ENCODE measurements at places on chromosomes 5 and 9. TPM values are rescaled to one million over a fixed set of nuclear protein-coding genes. Genes with fewer than 3 reads are reported as not detected.

- H3K4me1 ChIP-seq, result no peaks in the 10 kb centered on the region
- no peak overlapping the region for H3K27ac ChIP-seq
- no peaks in the 10 kb centered on the region for H3K27me3 ChIP-seq
- no peak overlapping the region for H3K4me3 ChIP-seq
- no peak for DNase-seq
Measured at GRCh38 chr5:123856766-123857165, 344.8 kb downstream of the CSNK1G3 start.

- no peak for DNase-seq
- H3K27ac ChIP-seq, result peak overlapping the region; percentile 49
- H3K4me1 ChIP-seq, result peaks cover 27% of the 10 kb centered on the region
- no peaks in the 10 kb centered on the region for H3K27me3 ChIP-seq
Measured at GRCh38 chr5:67010684-67011409, 185.8 kb downstream of the CD180 start.

The GPR151 gene
- polyA plus RNA-seq, result not detected

The HEMGN gene
- polyA plus RNA-seq, result not detected

GRCh38 chr9:34262971-34263370 is 66.1 kb downstream of the KIF24 start:
- no peaks in the 10 kb centered on the region for H3K36me3 ChIP-seq
- H3K4me3 ChIP-seq, result no peak overlapping the region
- H3K4me1 ChIP-seq, result no peaks in the 10 kb centered on the region
- no peaks in the 10 kb centered on the region for H3K27me3 ChIP-seq
- no peak for DNase-seq
- H3K27ac ChIP-seq, result no peak overlapping the region

- H3K27ac ChIP-seq, result no peak overlapping the region
- no peaks in the 10 kb centered on the region for H3K27me3 ChIP-seq
- no peaks in the 10 kb centered on the region for H3K36me3 ChIP-seq
- no peaks in the 10 kb centered on the region for H3K4me1 ChIP-seq
Measured at GRCh38 chr5:96901384-96901783, 25.1 kb downstream of the ERAP2 start.

DNA sequence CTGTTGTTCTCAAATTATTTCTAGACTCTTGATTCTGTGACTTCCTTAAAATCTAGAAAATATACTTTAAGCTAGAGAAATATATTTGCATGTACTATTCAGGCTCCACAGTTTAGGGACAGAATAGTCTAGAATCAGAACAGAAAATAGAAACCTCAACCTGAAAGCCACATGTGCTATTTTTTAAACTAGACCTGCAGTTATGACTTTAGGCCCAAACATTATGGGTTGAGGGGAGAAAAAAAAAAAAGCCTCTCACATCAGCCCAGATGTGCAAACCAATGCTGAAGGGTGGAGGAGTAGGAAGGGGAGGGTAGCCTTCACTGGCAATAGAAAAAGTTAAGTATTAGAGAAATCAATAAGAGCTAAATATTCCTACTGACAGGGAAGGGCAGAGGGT is 35.7 kb downstream of the ELL2 start:
- no peaks in the 10 kb centered on the region for H3K36me3 ChIP-seq
- no peak overlapping the region for H3K27ac ChIP-seq
- peaks cover 66% of the 10 kb centered on the region for H3K4me1 ChIP-seq
- no peaks in the 10 kb centered on the region for H3K27me3 ChIP-seq
- DNase-seq, result no peak

Measured in stomach (tissue), 19 donors.